ENCODE measurements at places on chromosomes 12 and 14. TPM values are rescaled to one million over a fixed set of nuclear protein-coding genes. Genes with fewer than 3 reads are reported as not detected.

DNA sequence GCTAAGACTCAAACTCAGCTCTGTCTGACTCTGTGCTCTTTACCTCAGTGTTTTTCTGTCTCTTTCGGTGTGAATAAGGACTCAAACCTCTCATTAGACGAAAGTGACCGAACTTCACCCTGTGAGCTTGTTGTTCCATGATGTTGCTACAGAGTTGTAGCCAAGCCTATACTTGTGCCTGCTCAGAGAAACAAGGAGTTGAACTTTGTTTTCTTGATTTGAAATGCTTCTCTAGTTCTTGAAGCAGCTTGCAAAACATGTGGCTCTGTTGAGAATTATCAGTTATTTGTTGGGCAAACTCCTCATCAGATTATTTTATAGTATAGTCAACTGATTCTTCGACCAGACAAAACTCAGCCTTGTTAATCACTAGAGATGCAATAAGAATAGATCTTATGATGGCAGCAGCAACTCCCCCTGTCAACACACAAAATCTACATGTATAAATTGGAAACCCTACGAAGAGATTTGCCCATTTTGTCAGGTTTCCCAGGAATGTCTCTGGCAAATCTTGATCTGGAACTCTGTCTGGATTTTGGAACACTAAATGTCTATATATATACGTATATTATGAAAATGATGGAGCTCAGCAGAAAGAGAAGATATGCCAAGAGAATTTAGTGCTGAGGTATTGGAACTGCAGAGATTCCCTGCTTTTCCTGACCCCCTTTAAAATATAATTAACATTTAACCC lies 146.8 kb downstream of the TTLL5 start:
- no peak for DNase-seq

DNA sequence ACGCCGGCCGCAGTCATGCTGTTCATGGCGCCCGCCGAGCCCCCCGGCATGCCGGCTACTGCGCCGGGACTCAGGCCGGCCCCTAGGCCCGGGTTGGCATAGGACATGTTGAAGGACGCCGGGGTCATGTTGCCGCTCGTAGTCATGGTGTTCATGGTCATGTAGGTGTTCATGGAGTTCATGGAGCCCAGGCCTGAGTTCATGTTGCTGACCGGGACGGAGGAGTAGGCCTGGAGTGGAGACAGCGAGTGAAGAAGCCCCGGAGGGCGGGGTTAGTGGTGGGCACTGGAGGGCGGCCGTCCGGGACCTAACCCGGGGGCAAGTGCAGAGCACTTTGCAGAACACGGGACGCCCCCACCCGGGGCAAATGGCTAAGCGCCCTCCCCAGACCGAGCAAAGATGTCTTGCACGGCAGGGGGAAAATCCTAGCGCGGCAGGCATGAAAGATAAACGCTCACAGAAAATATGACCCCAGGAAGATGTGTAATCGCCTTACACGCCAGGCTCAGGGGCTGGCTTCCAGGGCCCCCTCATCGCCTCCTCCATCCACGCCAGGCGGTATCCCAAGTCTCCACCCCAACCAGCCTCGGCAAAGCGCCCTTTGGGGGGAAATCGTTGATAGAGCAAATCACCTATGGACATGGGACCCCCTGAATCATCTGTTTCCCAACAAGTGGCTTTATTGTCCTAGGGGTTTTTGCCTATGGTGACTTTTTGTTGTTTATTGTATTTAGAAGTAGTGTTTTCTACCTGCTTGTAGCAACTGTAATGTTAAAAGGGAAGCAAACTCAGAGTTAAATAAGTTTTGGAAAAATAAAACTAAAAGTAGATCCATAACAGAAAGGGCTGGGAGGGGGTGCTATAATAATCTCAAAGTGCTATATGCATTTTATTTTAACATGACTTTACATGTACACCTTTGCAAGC lies 2.3 kb downstream of the FOXA1 start:
- DNase-seq, result no peak

DNA sequence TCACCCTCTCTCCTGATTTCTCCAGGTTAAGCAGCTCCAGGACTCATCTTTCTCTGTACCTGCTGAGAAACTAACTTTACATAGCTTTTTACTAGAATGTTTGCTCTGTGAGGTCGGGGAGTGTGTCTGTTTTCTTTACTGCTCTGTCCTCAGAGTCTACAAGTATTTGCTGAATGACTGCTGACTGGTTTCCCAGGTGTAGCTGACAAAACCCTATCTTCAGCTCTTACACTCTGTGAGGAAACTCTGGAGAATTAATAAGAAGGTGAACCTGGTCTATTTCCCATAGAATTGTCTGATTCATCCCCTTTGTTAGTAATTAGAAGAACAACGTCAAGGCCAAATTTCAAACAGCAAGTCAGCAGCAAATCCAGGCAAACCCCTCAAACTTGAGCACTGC lies 226.8 kb downstream of the ZFP36L1 start:
- no peak for DNase-seq

DNA sequence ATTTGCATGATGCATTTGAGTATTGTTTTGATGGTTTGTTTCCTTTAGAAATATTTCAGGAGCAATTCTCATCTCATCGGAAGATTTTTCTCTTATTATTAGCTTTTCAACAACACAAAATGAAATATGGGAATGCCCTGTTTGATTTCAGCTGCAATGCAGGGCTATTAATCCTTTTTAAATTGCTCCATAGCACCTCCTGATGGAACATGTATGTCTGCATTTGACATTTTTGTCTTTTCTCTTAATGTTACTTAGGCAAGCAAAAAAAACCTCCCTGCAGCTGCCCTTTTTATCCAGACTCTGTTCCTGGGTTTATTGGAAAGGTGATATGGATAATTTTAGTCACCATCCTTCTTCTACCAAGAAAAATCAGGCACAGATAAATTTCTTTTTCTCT lies 895.8 kb downstream of the RPS29 start:
- no peak for DNase-seq

- DNase-seq, result no peak
Measured at GRCh38 chr12:127025545-127025944, 1241.4 kb upstream of the TMEM132C start.

DNA sequence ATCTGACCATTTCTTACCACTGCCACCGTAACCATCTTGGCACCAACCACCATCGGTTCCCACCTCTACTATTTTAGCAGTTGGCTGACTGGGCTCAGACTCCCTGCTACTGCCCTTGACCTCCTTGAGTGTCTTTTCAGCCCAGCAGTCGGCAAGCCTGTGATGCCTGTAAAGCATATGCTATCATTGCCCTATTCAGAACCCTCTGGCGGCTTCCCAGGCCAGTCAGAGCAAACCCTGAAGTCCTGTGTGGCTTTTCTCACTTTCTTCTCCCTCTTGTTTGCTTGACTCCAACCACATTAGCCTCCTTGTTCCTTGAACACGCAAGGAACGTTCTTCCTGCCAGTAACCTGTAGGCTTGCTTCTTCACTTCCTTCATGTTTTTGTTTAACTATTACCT lies 6.2 kb downstream of the IRAK3 start:
- no peak for DNase-seq

- DNase-seq, result no peak
Measured at GRCh38 chr14:73397810-73398209, 60.5 kb downstream of the NUMB start.

PPP4R4 gene
- 0.63 TPM for total RNA-seq

FAM90A1 gene
- 0.13 TPM for total RNA-seq

RTL1 gene
- total RNA-seq, result not detected

CPNE6 gene
- total RNA-seq, result not detected

All from activated CD8-positive, alpha-beta T cell treated with anti-CD3 and anti-CD28 coated beads for 36 hours (primary cell).